ENCODE measurements at places on chromosomes 6 and 20.

GRCh38 chr6:37320646-37321045, 33.1 kb upstream of the RNF8 start:
- no peak for DNase-seq

- no peak for DNase-seq
Measured at GRCh38 chr20:16864069-16864468, 115.9 kb downstream of the OTOR start.

GRCh38 chr6:16496991-16497801, 258.8 kb downstream of the GMPR start:
- no peak for DNase-seq

- no peak for DNase-seq
Measured at GRCh38 chr20:49993301-49993751, 10.5 kb downstream of the SNAI1 start.

DNA sequence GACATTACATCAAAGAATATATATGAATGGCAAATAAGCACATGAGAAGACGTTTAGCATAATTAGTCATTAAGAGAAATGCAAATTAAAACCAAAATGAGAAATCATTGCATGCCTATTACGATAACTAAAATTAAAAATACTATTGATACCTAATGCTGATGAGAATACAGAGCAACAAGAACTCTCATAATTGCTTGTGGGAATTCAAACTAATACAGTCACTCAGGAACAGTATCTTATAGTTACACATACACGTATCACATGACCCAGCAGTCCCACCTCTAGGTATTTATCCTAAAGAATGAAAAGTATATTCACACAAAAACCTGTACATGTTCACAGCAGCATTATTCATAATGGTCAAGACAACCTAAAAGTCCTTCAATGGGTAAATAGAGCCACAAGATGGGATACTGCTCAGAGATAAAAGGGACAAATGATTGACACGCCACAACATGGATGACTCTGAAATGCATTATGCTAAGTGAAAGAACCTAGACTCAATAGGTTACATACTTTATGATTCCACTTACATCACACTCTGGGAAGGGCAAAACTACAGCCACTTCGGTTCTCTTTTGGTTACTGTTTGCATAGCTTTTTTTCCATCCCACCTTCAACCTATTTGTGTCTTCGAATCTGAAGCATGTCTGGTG, 16.4 kb downstream of the CPXM1 start:
- no peak for DNase-seq

- DNase-seq = no peak
Measured at GRCh38 chr20:43710370-43711044, 16.3 kb downstream of the GTSF1L start.

- no peak for DNase-seq
Measured at GRCh38 chr6:1463751-1464426, 74.5 kb downstream of the FOXF2 start.

GRCh38 chr6:119493980-119494379, 144.4 kb upstream of the MAN1A1 start:
- no peak for DNase-seq

DNA sequence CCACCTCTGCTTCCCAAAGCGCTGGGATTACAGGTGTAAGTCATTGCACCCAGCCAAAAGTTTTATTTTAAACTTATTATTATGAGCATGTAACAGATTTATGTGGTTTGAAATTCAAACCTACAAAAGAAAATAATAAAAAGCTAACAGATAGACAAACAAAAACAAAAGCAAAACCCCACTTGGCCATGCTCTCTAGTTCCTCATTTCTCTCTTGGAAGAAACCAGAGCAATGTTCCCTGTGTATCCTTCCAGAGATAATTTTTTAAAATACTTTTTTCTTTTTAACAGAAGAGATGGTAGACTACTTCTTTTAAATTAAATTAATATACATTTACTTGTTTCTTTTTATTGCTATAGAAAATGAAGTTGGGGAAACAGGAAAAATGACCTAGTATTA, 28.0 kb upstream of the SLC17A3 start:
- no peak for DNase-seq

DNA sequence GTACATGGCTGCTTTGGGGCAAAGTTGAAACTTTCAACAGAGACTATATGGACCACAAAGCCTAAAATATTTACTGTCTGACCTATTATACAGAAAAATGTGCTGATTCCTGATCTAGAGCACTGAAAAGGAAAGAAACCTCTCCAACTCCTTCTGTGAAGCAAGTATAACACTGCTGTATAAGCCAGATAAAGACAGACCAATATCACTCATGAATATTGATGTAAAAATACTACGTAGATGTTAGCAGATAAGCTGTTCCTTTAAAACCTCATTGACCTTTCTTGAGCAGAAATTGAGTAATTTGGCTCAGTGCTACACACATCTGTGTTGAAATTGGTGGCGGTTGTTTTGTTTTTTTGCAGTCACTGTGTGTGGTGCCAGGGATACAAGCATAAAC, 69.9 kb upstream of the HDAC2 start:
- DNase-seq = no peak

DNA sequence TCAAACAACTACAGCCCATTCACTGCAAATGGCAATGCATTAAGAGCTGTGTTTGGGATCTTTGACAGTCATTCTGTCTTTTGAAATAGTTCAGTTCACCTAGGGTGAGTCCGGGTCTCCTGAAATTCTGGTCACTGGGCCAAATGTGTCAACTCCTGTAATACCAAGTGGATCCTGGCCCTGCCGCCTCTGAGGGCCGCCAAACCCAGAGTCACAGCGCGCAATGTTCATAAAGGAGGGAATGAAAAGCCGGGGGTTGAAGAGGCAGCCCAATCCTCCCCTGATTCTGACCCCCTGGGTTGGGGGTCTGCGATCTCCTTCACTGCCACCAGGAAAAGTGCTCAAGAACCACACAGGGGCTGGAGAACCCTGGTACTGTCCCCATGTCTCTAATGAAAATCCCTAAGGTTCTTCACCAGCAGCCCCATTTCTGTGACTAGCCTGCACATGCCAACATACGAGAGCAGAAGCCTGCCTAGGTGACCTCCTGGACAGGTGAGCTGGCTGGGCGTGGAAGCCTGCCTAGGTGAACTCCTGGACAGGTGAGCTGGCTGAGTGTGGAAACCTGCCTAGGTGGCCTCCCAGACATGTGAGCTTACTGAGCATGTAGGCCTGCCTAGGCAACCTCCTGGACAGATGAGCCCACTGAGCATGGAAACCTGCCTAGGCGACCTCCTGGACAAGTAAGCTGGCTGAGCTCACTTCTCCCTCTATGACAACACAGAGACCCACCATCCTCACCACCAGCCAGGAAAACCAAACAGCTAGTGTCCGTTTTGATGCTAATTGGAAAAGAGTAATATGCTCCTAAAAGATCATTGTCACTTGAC, 16.1 kb upstream of the APMAP start:
- DNase-seq = no peak

DNA sequence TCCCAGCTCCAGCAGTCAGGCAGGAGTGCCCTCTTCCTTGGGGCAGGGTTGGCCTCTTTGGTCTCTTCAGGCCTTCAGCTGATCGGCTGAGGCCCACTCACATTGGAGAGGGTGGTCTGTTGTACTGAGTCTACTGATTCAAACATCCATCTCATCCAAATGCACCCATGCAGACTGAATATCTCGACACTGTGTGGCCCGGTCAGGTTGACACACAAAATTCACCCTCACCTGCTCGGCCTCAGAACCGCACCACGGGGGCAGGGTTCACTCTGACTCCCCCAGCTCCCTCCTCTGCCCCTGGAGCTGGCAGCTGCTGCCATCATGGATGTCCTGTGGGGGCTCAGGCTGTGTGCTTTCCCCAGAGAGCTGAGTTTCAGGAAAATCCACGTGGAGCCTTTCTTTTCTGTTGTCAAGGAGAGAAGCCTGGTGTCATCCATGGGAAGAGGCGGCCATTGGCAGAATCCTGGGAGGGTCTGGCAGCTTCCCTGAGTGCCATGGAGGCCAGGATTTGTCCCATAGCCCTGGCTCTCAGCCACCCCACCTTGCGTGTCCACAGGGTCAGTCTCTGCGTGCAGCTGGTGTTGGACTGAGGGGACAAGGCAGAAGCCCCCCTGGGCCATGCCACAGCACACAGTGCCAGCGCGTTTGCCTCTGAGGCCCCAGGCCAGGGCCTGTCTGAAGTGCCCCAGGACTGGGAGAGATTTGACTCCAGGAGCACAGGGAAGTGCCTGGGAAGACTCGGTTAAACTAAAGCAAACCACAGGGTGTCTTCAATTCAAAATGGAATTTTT, 114.1 kb downstream of the ERMARD start:
- DNase-seq = no peak

- DNase-seq = no peak
Measured at GRCh38 chr20:1442304-1442703, 24.3 kb downstream of the NSFL1C start.

GRCh38 chr6:109362102-109362884, 20.0 kb downstream of the CD164 start:
- DNase-seq = no peak

DNA sequence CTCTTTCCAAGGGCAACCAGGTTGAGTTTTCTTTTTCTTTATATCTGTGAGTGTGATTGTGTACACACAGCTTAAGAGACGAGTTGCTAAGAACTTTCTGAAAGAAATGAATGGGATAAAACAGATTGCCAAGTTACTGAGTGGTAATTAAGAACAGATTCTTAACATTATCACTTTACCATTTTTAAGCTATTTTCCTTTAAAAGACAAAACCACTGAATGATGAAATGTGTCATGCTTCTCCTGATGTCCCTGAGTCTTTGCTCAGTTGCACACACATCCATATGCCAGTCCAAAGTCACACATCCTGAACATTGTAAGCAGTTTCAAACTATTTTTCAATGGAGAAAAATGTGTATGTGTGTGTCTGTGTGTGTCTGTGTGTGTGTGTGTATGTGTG, 5.5 kb upstream of the DAAM2 start:
- DNase-seq = no peak

- DNase-seq = no peak
Measured at GRCh38 chr6:132673376-132674094, 14.6 kb upstream of the TAAR1 start.

DNA sequence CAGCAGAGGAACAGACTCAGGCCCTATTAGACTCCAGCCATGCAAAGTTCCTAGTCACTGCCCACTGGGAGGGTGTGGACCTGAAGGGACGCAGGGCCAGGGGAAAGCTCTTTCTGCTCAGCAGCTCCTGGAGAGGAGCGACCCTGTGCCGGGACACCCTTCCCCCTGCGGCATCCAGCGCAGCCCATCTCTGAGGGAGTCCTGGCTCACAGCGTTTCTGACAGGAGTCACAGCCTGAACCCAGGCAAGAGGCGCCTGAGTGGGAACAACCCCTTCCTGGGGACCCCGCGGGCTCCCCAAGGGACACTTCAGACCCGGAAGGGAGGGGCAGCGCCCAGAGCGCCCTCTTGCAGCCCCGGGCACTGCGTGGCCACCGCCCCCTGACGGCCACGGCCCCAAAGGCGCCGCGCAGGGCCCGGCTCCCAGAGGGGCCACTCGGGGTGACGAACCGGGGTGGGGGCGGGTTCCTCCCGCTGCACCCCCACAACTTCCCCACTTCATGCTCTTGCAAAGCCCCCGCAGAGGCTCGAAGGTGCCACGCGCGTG, 862 bp downstream of the UCKL1 start:
- DNase-seq = peak; percentile 29

DNA sequence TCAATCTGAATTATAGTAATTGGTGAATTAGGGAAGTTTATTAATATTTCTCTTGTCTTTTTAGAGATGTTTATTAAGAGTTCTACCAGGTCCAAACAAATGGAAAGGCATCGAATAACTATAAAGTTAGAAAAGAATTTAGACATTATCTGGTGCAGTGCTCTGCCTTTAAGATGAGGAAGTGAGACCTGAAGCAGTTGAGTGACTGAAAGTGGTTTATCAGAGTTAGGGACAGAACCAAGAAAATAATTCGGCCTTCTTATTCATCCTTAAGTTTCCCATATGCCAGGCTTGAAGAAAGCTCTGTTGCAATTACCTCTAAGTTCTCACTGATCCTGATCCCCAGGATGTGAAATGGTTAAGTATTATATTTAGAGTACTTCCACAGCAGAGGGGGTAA, 94.2 kb upstream of the FLRT3 start:
- no peak for DNase-seq

GRCh38 chr6:148761527-148762011, 14.7 kb downstream of the UST start:
- DNase-seq = peak; percentile 39

DNA sequence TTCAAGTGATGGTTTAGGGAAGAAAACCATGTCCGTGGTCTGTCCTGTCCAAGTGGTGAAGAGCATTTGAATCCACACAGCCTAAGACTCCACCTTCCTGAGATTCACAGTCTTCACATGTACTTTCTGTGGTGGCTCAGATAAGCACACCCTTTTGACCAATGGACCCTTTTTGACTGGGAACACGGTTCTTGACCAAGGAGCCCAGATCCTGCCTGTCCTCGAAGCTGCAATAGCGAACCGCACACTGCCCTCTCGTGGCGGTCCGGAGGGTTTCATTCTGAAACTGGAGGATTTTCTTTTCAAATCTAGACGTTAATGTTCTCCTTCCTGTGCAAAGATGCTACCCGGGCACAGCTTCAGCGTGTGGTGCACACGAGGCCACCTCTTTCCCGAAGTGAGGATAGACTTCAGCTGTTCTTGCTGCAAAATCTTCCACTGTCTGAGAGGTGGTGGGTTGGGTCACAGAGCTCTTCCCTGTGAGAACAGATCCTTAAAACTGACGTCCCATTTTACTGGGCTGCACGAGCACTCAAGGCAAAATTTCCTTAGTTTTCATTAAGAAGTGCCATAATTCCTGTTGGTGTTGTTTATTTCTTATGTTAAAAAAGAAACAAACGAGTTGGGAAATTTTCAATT, 90.5 kb downstream of the SYNJ2 start:
- peak; percentile 18 for DNase-seq

DNA sequence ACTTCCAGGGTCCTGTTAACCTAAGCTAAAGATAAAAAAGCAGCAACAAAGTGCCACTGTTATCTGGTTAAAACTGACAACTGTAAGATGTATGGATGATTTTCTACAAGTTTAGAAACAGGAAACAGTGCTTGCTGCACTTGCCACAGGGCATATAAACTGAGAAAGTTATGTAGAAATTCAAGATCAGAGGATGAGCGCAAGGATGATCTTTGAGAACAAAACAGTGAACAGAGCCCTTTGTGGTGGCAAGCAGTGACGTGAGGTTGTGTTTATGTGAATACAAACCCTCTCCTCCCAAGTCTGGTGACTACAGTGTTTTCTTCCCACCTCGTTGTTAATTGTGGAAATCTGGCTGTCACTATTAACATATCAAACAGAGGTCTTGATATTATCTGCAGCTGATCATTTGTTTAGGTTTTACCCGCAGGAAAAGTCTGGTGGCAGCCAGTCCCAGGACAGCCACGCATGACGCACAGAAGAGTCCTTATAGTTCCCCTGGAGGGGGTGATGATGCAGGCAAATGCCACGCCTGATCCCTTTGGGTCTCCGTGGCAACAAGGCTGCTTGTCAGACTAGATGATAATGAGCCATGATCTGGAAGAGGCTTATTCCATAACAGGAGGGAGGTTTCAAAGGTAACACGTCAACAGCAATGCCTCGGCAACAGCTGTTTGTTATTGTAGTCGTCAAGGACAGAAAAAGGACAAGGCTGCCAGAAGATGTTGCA, 43.1 kb upstream of the TNFAIP3 start:
- peak; percentile 94 for DNase-seq

DNA sequence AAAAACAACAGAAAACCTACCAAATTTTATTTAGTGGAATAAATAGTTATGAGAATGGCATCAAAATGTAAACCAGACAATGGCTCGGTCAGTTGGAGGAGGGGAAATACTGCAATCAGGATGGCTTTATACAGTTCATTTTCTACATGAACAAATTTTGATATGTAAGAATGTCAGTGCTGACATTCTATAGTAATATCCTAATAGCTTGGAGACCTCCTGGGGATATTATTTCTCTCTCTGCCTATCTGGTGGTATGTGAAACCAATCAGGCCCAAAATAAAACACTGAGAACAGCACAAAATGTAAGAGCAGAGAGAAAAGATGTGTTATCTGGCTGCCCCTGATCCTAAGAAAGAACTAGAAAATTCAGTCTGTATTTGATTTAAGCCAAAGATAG, 327.7 kb downstream of the UBE3D start:
- no peak for DNase-seq

Data from effector memory CD4-positive, alpha-beta T cell (primary cell).